Activated T-cell treated with anti-CD3 and anti-CD28 coated beads, Interleukin-2, amount 50 U/mL, for 24 hours (primary cell): ENCODE measurements at places on chromosomes 1 and 21.

DNA sequence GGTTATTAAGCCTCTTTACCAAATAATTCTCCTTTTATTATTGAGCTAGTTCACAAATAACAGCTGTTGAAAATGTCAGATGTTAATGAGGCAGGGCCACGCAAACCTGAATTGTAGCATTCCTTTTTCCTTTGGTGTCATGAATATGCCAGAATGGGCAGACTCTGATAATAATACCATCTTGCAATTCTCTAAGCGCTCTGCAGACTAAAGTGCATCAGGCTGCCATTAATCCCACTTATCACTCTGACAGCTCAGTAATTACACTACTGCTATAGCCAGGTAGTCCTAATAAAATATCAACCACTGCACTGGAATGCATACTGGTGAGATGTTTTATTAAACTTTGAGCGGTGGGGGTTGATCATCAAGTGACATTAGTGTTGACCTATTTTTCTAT lies 177.7 kb downstream of the DPYD start:
- DNase-seq: no peak

- DNase-seq: no peak
Measured at GRCh38 chr21:33308586-33309490, 15.9 kb upstream of the IFNAR1 start.

DNA sequence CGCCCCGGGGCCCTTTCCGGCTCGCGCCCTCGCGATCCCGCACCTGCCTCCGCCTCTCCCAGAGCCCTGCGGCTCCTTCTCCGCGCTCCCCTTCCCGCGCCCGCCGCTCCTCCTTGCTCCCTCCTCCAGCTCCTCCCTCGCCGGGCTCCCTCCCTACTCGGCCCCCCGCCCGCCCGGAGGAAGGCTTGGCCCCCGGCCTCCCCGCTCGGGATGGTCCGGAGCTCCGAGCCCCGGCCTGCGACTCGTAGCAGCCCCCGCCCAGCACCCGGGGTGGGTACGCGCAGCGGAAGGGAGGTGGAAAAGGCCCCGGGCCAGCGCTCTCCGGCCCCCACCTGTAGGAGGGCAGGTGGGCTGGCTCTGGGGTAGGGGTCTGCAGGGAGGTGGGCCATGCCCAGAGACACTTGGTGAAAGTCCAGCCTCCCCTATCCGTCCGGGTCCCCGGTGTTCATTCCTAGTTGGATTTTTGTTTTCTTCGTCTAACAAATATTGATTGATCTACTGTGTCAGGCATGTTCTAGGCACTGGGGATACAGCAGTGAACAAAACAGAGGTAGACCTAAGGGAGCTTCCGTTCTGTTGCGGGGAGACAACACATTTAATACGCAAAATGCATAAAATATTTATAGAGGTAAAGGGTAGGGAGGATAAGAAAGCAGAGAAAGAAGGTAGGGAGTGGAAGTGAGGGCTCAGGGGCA lies at the start of gene HTR1D:
Gene HTR1D, minus strand, starts transcription at position 82 of the 695 bp plus-strand sequence. CDS start 23,283 bp downstream, outside the sequence.
- DNase-seq: peak; percentile 43

DNA sequence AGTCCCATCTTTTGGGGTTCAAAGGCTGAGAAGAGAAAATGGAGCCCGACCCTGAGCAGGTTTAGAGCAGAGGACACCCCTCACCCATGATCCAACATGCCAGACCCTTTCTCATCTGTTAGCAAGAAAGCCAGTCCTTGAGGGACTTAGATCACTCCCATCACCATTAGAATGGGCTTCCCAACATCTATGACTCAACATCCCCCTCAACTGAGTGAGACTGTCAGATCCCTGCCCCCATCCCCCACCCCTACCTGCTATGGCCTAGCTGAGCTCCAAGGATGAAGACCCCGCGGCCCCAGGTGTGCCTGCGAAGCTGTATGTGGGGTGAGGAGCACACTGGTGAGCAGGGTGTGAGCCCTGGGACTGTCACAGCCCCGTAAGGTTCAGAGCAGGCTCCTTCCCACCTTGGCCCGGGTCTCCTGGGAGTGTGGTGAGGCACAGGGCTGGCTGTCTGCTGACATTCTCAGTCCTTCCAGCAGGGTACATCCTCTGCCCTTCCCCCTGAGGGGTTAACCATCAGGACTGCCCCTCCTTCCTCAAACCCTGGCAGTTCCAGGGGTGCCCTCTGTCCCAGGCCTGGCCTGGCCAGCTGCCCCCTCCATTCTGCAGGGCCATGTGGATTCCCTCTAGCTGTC lies 21.4 kb upstream of the BLACAT1 start:
- DNase-seq: no peak

- DNase-seq: no peak
Measured at GRCh38 chr1:152392909-152393308, 21.2 kb downstream of the CRNN start.

GRCh38 chr1:75969550-75969949 lies 37.3 kb upstream of the ASB17 start:
- no peak for DNase-seq

DNA sequence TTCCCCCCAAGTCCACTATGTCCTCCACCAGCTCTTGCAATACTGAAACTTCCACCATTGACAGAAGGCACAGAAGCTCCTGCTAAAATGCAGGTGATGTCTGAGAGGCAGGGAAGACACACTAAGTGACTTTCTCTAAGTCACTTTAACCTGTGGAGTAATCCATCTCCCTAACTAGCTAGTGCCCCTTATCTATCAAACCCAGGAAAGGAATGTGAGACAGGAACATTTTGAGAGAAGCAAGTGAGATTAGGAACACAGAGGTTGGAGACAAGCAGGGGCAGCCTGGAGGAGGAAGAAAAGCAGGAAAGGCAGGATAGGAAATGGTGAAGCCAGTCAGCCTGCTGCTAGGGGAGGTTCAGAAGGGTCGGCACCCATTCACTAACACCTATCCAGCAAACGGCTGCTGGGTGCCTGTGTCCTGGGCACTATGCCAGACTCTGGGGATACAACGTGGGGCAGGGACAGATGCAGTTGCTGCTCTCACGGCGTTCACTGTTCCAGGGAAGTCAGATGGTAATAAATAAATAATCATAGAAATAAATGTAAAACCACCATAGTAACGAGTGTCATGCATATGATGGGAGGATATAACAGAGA lies 7.0 kb downstream of the GPA33 start:
- DNase-seq: no peak

DNA sequence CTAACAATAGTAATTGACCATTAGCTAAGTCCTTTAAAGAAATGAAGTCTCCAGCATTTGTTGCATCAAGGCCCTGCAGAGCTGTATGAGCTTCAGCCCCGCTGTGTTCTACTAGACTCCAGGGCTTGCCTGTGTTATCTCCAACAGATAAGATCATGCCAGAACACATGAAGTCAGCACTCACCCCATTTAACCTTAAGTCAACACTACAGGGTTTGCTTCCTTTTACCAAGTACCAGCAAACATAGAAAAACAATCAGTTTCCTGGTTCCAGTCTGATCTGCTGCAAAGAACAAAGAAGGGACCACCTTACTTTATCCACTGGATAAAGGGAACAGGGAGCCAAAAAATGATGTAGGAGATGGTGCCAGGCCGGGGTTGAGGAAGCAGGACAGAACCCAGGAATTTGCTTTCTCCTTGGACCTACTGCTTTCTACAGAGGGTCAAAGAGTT lies 41.3 kb upstream of the ENAH start:
- DNase-seq: no peak

DNA sequence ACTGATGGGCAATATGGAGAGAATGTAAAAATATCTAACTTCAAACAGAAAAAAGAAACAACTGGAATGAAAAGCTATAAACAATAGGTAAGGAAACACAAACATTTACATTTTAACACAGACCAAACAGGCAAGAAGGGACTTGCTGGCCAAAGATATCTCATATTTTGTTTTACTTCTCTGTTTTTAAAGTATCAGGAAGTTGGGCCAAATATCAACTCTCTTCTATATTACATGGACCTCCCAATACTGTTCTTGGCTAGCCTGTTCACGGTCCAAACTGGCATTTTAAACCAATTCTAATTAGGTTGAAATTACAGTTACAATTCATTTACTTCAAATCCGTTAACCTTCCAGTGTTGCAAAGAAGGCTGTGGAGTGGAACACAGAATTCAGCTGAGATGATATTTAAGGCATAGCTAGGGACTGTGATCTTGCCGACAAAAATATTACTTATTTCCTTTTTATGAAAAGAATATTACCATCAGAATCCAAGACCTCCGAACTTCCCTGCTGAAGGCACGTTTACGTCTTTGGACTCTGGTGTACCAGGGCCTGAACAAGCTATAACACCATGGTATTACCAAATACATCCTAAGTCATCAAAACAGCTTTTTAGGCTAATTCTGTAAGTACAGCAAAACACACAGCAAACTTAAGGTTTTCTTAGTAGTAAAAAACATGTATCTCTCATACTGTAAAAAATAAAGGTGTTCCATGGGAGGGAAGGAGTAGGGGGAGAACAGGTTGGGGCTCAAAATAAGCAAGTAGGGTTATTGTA lies 165.4 kb downstream of the RUNX1 start:
- DNase-seq: no peak

- no peak for DNase-seq
Measured at GRCh38 chr1:6419804-6420453, at the start of gene HES2. Gene HES2, minus strand, starts transcription at chr1:6419919. Its CDS starts 99 bp downstream, at chr1:6419820.

- DNase-seq: no peak
Measured at GRCh38 chr1:79847700-79848099, 841.2 kb upstream of the ADGRL4 start.

DNA sequence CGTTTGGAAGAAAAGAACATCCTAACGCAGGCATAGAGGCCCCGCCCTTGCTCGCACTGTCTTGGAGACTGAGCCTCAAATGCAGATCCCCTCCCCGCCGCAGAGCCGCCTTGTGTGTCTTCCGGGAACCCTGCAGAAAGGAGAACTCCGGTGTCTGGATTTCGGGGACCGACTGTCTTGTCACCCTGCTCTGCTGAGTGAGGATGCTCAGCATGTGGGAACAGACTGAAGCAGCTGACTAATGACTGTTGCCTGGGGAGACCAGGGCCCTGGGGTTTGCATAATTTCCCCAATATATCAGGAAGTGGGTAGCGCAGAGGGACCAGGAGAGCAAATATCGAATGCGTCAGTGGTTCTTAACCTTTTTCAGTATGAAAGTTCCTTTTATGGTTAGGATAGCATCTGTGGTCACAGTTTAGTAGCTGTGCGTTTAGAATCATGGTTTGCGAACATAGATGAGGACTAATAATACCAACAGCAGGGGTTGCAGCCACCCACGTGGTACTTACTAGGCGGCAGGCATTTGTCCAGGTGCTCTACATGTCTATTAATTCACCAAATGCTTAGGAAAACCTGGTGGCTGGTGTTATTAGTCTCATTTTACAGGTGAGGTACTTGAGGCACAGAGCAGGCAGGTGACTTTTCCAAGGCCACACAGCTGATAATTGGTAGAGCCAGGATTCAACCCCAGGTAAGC lies 14.3 kb downstream of the GPR137B start:
- peak; percentile 48 for DNase-seq

DNA sequence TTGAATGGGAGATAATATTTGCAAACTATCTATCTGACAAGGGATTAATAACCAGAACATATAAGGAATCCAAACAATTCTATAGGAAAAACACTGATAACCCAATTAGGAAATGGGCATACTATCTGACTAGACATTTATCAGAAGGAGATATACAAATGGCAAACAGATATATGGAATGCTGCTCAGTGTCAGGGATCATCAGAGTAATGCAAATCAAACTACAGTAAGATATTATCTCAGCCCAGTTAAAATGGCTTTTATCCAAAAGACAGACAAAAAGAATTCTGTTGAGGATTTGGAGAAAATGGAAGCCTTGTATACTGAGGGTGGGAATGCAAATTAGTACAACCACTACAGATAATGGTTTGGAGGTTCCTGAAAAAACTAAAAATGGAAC lies 758.0 kb upstream of the B3GALT2 start:
- DNase-seq: no peak

DNA sequence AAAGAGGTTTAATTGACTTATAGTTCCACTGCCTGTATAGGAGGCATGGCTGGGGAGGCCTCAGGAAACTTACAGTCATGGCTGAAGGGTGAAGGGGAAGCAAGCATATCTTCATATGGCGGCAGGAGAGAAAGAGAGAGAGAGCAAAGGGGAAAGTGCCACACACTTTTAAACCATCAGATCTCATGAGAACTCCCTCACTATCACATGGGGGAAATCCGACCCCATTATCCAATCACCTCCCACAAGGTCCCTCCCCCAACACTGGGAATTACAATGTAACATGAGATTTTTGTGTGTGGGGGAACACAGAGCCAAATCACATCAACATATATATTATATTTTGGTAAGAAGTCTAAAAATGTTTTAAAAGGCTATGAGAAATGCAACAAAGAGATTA lies 27.2 kb downstream of the FABP3 start:
- DNase-seq: no peak

- DNase-seq: no peak
Measured at GRCh38 chr21:15422783-15423182, 307.0 kb upstream of the USP25 start.

- no peak for DNase-seq
Measured at GRCh38 chr1:18422076-18422777, 58.5 kb upstream of the KLHDC7A start.

DNA sequence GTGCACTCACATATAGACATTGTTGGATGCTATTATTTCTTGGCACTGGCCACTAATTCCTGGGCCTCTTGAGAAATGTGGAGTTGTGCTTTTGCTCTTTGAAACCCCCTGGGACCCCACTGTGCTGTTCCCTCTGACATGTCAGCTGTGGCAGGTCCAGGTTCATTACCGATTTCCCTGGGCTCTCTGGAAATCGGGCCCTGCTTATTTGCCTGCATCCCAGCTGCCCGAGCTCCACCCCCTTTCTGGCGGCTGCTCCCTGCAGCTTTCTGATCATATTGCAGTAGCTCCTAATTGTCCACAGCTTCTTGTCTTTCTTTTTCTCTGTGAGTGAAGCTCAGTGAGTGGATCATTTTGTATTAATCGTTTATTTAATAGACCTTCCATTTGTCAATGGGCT lies 183.7 kb upstream of the FAM78B start:
- DNase-seq: no peak
